ENCODE measurements at places on chromosomes 3 and 15.

DNA sequence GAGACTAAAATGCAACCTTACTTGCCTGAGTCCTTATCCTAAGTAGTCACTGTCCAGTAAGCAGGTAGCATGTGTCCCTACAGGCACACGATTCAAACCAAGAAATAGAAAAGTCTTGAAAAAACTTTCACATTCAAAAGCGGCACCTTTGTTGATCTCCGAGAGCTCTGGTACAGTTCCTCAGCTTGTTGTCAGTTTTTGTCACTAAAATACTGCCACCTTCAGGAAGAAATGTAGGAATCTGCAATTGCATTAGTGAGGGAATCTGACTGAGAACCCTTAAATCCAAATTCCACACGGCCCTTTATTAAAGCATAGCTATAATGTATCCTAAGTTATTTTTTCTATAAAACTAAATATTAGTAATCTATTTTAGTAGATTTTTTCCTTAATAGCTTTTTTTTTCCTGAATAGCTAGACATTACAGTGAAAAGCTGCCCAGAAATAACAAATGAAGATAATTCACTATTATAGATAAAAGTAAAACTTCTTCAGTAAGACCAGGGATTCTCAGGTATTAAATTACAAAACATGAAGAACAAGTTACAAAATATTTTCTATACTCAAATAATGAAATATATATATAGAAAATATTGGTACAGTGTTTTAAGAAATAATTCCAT, 44.0 kb downstream of the CCDC54 start:
- no peak for DNase-seq

DNA sequence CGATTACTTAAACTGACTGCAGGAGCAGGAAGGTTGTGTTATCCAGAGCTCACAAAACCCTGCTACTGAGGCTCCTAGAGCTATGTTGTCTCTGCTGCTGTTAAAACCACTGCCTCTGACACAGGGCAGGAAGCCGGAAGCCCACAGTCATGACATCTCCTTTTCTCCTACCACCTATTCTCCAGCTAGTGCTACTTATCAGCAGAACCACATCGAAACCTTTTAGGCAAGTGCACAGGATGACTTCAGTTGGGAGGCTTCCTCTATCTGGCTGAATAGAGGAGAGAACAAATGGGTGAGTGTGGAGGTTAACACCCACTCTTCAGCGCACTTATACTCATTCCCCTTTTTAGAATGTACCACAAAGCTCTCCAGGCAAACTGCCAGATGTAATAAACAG, 638.0 kb downstream of the OTOL1 start:
- DNase-seq = no peak

- no peak for DNase-seq
Observed at GRCh38 chr15:73748730-73749129, 4.4 kb downstream of the INSYN1 start.

DNA sequence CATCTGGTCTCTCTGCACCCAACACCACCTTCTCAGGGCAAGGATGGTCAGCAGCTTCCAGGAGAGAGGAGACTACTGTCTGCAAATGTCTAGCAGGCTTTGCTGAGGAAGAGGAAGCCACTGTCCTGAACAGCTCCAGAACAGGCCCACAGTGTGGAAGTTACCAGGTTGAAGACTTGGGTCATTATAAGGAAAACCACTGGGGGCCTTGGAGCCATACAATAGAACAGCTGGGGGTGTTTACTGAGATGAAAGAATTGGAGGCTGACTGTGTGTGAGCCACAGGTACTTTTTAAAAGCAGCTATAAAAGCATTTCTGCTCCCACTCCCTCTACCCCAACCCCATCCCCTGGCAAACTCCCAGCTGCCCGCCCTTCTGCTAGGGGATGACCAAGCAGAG, 24.2 kb downstream of the SRGAP3 start:
- no peak for DNase-seq

All from activated CD4-positive, CD25-positive, alpha-beta regulatory T cell treated with anti-CD3 and anti-CD28 coated beads, Interleukin-2, amount 50 U/mL, for 16 hours (primary cell).